ENCODE measurements at places on chromosomes 6 and 20.

DNA sequence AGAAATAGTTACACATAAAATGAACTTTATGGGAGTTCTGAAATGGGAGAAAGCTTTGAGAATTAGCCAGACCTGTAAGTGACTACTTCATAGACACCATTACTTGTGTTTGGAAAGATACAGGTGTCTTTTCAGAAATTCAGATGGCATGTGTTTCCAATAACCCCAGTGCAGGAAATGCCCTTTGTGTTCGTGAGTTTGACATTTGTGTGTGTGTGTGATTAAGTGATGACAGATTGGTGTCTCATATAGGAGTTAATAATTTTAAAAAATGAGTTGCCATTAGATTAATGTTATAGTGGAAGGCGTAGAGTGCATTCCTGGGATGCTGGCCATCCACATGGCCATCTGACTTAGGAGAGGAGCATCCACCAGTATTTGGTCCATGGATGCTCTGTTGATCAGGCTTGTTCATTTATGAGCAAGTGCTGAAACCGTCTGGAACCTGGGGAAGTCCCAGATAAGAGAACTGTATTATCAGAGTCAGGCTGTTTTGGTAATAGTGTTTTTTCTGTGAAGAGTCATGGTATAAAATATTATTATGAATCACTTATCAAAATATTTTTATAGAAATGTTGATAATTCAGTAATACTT lies 3.1 kb downstream of the STK4 start:
- no peak for DNase-seq

DNA sequence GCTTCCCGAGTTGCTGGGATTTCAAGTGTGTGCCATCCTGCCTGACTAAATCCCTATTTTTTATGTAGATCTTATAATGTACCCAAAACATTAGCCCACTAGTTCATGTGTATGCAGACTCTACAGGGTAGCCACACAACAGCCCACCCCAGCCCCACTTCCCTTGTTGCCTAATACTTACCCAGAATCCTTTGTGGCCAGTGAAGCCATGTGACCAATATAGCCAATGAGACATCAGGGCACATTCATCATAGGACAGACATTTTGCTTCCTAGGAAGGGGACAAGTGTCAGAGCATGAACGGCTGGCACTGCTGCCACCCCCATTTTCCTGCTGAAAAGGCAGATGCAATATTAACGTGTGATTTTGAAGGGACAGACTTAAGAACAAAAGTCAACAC lies 36.0 kb upstream of the TCP11 start:
- DNase-seq, result no peak

DNA sequence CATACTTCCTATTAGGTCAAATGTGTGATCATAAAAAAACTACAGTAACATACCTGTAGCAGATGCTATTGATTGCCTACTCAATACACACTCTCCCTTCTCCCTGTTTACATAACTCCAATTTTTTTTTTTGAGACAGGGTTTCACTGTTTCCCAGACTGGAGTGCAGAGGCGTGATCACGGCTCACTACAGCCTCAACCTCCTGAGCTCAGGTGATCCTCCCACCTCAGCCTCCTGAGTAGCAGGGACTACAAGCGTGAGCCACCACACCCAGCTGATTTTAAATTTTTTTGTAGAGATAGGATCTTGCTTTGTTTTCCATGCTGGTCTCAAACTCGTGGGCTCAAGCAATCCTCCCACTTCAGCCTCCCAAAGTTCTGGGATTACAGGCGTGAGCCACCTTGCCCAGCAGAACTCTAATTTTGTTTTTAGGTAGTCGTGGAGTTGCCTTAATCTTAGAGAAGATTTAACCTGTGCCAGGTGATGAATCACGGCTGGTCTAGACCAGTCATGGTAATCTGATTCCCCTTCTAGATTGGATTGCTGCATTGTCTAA lies 14.0 kb upstream of the KIF3B start:
- no peak for DNase-seq

DNA sequence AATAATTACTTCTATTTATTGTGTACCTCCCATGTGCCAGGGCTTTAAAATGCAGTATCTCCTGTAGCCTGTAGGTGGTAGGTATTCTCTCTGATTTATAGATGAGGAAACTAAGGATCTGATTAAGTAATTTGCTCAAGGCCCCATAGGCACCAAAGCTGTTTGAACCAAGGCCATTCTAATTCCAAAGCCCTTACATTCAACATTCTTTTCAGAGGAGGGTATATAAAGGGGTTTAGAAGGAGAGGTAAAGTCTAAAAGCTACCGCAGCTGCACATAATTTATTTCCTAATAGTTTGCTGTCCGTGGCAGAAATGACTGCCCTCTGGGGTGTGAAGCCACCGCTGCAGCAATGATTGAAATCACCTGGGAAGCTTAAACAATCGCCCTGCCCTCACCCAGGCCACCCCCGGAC lies 95.0 kb upstream of the FAM8A1 start:
- no peak for DNase-seq

DNA sequence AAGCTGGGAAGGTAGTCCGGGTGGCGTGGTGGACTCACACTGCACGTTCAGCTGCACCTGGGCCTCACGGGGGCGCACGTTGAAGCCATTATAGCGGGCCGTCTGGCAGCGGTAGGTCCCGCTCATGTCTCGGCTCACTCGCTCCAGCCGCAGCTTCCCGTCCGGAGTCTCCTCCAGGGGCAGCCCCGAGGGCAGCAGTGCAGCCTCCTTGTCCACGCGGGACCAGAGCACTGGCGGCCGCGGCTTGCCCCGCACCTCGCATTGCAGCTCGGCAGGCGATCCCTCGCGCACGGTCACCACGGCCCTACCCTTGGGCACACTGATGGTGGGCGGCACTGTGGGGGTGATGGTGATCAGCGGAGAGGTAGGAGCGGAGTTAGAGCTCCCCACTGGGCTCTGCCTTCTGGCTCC lies 47.6 kb downstream of the MDGA1 start:
- DNase-seq, result no peak
